Activated naive CD4-positive, alpha-beta T cell treated with anti-CD3 and anti-CD28 coated beads for 36 hours (primary cell): ENCODE measurements at places on chromosomes 16 and 17.

DNA sequence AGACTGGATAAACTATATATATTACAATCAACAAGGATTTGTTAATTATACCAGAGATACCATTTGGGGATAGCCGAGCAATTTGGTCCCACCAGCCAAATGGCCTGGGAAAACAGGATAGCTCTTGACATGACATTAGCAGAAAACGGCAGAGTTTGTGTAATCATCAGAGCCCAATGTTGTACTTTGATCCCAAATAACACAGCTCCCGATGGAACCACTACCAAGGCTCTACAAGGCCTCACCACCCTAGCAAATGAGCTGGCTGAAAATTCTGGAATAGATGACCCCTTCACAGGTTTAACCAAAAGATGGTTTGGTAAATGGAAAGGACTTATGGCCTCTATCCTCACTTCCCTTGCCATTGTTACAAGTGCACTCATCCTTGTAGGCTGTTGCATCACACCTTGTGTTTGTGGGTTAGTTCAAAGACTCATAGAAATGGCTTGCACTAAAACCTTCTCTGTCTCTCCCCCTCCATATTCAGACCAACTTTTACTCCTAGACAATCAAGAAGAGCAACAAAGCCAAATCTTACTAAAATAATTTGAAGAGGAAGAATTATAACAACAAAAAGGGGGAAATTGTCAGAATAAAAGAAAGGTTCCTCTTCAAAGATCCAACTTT lies 9.5 kb downstream of the TXNL4B start:
- no peak for DNase-seq

DNA sequence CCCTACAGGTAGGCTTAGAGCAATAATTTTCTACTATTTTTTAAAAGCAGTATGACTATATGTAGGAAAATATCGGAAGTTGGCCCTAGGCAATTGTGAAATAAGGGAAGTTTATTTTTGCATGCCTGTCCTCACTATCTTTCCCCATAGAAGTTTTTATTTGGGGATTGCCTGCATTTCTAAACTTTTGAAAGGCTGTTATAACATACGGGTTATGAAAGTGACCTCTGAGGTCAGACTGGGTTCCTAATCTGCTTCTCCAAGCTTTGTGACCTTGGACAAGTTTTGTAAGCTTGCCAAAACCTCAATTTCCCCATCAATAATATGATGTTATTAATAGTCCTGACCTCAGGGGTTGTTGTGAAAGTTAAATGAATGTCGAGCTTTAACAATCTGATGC lies 67.1 kb downstream of the ARHGAP44 start:
- DNase-seq = no peak

DNA sequence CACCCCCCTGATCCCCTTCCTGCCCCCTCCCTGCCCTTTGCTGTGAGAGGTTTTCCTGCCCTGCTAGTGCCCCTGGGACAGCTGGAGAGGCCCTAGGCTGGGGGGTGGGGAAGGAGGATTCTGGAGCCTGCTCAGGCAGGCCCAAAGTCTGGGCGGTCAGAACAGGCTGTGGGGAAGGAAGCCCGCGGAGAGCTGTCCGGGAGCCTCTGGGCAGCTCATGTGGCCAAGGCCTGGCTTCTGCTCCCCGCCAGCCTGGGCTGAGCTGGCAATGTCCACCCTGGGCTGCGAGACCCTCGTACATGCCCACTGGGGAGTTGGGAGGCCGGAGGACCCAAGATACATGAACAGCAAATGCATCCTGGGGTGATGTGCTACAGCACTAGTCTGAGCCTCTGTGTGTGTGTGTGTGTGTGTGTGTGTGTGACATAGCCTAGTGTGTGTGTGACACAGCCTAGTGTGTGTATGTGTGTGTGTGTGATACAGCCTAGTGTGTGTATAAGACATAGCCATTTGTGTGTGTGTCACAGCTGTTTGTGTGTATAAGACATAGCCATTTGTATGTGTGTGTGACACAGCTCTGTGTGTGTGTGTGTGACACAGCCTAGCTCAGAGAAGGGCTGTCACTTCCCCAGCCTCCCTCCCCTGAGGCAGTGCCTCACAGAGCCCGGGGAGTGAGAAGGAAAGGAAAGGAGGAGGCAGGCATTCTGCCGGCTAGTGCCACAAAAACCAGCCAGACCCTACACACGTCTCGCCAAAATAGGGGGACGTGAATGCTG lies 201.4 kb upstream of the CIBAR2 start:
- DNase-seq = no peak

GRCh38 chr17:30514895-30515596 lies 37.8 kb downstream of the GOSR1 start:
- DNase-seq = no peak

GRCh38 chr16:31020536-31020935 lies 10.1 kb upstream of the STX1B start:
- no peak for DNase-seq

DNA sequence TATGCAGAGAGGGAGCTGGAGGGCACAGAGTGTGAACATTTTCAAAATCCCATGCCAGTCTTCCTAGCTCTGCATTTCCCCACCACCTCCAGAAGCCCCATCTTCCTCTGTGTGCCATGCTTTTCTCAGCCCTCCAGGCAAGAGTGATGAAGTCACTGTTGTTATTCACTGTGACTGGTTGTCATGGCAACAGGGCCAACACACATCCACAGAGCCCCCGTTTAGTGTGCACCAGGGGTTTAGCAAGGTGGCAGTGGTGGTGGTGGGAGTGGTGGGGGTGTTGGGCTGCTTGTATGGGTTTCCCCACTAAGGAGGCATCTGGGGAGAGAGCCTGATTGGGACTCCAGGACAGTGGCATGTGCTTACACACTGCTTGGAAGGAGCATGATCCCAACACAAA lies 309.9 kb upstream of the ASIC2 start:
- DNase-seq = no peak
